Activated CD8-positive, alpha-beta memory T cell treated with anti-CD3 and anti-CD28 coated beads, Interleukin-2, amount 50 U/mL, for 4 hours (primary cell): ENCODE measurements at places on chromosomes 7 and 10.

- DNase-seq: no peak
Measured at GRCh38 chr10:101222683-101223273, 6.5 kb downstream of the LBX1 start.

- DNase-seq: peak; percentile 77
Measured at GRCh38 chr10:12195603-12196506, at the start of the genes CDC123 and NUDT5. Gene CDC123, plus strand, starts transcription at chr10:12196188. Its CDS starts 58 bp downstream, at chr10:12196246. Gene NUDT5, minus strand, starts transcription at chr10:12195891. Its CDS starts 9,600 bp downstream, at chr10:12186291.

DNA sequence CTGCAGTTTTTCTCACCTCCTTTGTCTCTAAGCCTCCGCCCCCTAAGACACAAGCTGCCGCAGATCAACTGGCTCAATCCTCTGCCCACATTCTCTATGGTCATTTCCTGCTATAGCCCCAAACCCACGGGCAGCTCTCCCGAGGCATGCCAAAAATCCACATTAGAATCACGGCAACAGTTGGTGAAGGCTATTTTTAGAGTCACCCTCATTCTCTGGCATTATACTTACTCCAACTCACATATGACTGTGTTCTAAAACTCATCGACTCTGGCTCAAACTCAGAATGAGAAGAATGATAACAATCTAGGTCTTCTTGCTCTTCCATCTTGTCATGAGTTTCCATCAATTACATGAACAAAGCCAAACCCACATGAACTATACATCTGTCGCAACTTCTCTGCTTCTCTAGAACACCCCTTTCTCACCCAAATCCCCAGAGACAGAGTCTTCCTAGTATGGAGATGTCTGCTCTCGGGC, 10.9 kb upstream of the KIAA1549 start:
- no peak for DNase-seq

- no peak for DNase-seq
Measured at GRCh38 chr7:47488969-47489342, 93.0 kb downstream of the TNS3 start.

DNA sequence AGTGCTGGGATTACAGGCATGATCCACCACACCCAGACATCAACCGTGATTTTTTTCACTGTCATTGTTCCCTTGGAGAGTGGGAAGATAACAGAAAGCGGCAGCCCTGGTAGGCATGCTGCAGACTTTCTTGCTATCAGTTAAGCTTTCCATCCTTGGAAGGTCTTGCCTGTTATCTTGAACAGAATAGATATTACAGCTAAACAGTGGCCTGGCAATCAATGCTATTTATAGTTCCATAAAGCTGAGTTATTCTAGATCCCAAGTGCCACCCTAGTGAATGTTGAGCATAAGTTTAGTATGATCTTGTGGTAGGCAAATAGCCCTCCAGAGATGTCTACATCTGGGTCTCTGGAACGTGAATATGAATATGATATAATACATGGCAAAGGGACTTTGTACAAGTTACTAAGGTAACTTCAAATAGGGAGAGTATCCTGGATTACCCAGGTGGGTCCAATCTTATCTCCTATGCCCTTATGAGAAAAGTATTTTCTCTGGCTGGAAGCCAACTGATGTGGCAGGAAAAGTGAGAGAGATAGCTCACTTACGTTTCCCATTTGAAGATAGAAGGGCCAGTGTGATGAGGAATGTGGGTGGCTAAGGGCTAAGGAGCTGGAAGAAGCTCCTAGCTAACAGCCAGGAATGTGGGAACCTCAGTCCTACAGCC, 609.1 kb upstream of the IGFBP3 start:
- DNase-seq: no peak

DNA sequence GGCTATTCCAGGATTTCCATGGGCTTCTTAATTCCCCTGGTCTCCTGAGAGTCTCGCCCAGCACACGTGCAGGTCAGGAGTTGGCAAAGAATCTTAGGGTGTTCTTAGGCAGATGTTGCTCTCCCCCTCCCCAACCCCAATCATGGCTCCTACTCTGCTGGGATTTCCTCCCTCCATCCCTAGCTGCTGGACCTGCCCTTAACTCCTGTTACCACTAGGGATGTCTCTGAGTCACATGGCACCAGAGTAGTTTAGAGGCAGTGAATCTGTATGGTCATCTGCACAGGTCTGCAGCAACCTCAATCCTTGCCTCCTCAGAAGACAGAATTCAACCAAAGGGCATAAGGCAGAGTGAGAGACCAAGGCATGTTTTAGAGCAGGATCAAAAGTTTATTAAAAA, 51.8 kb upstream of the CHST3 start:
- no peak for DNase-seq

GRCh38 chr7:28276298-28276697, 95.7 kb upstream of the JAZF1 start:
- DNase-seq: no peak

- no peak for DNase-seq
Measured at GRCh38 chr7:11328309-11328708, 354.6 kb downstream of the PHF14 start.
